Myometrial cell (primary cell): ENCODE measurements at places on chromosomes 2 and 18. TPM values are rescaled to one million over a fixed set of nuclear protein-coding genes. Genes with fewer than 3 reads are reported as not detected.

STARD6 gene
- 0.35 TPM in 1 of 2 replicates, not detected in the other for total RNA-seq

ACTG2 gene
- total RNA-seq, result 8.6 and 12.4 TPM in 2 replicates

SERPINB13 gene
- total RNA-seq, result not detected in 2 replicates

MOB4 gene
- total RNA-seq, result 15.6 and 33.8 TPM in 2 replicates

IL37 gene
- not detected in 2 replicates for total RNA-seq

SCYGR4 gene
- not detected in 2 replicates for total RNA-seq

ZNF521 gene
- 1.2 and 2.1 TPM in 2 replicates for total RNA-seq

SATB2 gene
- 1.2 and 1.9 TPM in 2 replicates for total RNA-seq

COL4A3 gene
- total RNA-seq, result not detected in 2 replicates

SLC38A11 gene
- not detected in 2 replicates for total RNA-seq

EHD3 gene
- total RNA-seq, result 19.9 and 23.6 TPM in 2 replicates

STPG4 gene
- total RNA-seq, result 1.2 TPM in 1 of 2 replicates, not detected in the other
